ENCODE measurements at places on chromosomes 3 and 15.

DNA sequence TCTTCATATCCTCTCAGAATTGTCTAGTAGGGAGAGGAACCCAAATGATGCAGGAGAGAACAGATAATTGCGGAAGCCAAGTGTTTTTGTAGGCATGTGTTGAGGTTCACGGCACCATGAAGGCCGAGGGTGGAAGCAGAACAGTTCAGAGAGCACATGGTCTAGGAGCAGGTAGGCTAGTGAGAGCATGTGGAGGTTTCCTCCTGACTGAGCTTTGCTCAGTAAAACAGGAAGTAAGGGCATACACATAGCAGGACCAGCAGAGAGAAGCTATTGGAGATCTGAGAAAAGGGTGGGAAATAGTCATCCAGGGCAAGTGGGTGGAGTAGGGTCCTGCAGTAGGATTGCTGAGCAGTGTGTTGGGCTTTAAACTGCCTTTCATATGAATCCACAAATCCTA, 491.1 kb downstream of the FHIT start:
- DNase-seq = no peak

GRCh38 chr3:197796087-197796486, 5.0 kb downstream of the LRCH3 start:
- DNase-seq = no peak

DNA sequence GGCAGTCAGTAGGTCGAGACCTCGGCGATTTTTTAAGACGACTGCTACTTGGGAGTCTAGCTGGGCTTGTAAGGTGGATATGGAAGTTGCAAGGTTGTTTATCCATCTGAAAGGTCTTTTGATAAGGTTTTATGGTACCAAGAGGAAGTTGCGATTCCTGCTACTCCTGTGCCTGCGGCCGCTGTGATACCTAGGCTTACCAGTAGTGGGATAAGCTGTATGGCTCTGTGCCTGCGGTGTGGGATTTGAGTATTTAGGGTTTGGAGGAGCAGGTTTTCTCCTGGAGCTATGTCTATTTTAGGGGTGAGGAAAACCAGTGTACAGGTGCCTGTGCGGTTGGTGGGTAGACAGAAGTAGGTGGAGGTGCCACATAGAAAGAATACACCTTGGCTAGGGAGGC, 1059.8 kb downstream of the SI start:
- no peak for DNase-seq

DNA sequence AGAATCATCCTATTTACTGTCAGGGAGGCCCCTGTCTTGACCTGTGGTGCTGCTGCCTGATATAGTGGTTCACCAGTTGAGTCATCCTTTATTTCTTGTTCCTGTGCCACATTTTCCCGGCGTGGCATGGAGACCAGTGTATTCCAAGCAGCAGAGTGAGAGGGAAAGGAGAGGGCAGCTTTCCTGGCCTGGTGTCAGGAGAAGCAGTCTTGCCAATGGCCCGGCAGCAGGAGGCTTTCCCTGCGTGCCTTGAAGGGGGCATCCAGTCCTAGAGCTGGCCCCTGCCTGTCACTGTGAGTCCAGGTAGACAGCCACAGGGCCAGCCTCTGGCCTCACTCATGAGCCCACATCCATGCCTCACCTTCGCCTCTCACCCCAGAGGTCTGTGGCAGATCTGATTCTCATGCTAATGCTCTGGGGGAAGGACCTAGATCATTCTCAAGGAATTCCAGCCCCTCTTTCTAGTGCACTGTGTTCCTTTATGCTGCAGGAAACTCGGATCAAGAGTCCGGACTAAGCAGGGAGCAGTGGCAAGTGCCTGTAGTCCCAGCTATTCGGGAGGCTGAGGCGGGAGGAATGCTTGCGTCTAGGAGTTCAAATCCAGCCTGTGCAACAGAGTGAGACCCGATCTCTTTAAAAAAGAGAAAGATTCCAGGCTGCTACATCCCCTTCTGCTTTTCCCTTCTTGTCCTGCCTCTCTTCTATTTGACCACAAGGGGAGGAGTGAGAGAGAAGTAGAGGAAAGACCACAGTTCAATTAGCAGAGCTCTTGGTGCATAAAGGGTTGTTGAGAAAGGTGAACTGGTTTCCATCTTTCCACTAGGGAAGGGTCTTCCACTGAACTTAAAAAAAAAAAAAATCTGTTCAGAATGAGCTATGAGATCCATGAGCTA, 66.8 kb upstream of the HACD2 start:
- DNase-seq = peak; percentile 13

DNA sequence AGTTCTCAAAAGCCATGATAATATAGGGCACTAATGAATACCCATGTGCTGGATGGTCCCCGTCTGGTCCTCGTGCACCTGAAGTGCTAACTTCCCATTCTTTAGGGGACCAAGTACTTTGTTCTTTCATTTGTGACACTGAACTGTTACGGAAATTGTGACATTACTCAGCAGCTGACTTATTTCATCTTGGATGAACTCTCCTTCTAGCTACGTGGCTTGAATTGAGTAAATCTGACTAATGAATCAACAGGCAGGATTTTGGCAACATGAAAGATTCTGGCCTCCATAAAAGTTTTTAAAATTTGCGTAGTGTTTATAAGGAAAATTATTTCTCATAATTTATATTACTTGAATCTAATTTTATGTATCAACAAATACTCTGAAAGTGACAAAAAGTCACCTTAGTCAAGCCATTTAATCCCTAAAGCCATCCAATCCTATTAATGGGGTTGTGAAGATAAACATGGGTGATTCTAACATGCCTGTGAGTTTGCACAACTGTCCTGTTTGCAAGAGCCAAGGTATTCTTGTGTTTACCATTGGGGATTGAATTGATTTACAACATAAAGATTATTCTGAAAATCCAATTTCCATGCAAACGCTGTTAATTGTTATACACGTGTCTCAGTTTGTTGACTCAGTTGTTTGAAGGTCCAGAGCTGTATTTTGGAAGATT, 119.9 kb downstream of the AGBL1 start:
- DNase-seq = no peak

- no peak for DNase-seq
These were observed 85.4 kb downstream of the HES1 start for GRCh38 chr3:194221336-194221735.

DNA sequence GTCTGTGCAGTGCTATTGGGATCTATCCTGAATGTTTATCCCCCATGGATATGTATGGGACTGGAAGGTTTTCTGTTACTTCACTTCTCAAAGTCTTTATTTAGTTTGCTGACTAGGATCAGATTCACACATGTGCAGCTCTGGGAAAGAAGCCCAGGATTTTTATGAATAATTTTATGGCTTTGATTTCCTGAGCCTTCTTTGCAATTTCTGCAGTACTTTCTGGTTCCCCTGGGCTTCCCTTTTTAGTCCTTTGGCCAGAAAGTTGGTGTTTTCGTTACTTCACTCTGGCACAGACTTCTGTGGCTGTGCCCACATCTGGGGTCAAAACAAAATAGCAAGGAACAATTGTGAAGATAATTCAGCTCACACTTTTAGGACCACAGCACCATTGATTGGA, 721.0 kb downstream of the OTOL1 start:
- no peak for DNase-seq

DNA sequence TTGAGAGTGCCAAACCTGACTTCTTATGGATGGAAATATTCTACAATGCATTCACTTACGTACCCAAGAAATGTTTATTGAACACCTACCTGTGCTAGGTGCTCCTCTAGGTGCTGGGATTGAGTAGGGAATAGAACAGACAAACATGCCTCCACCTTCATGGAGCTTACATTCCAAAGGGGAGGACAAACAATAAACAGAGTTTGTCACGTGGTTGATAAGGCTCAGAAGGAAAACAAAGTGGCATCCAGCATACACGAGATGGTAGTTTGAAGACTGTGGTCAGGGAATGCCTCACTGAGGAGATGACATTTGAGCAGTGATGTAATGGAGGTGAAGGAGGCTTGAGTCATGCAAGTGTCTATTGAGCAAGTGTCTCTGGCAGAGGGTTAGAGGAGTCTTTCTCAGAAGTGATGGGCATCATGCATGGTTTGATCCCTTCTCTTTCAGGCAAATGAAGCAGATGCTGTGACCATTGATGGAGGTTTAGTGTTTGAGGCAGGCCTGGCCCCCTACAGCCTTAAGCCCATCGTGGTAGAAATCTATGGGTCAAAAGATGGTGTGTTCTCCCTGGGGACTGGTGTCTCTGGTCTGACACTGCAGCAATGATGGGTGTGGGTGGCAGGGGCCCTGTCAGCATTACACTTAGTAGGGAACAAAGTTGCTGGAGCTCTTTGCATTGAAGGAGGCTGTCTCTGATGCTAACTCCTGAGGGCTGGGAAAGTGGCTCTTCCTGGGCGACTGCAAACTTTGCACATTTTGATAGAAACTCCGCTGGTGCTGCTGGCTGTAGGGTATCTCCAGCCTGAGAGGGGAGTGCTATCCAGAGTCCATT, 29.7 kb upstream of the TOPBP1 start:
- DNase-seq = no peak

- no peak for DNase-seq
These were observed 44.9 kb upstream of the FURIN start for GRCh38 chr15:90823455-90823974.

GRCh38 chr15:74429781-74430400, 3.9 kb downstream of the SEMA7A start:
- DNase-seq = no peak
